ENCODE measurements at places on chromosomes 2 and 18.

DNA sequence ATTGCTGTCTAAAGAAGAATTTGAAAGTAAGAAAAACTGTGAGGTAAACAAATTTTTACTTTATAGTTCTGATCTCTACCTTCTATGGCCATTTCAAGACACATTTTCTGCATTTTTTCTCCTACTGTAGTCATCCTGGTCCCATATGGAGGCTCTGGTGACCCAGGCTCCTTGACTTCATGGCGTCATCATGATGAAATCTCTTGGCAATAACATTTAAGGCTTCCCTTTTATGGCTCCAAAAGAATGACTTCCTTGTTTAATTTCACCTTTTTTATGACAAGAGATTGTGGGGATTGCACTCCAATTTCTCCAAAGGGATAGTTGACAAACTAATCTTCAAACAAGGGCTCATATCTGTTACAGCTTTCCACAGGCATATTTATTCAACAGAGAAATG, 143.0 kb upstream of the SCN7A start:
- DNase-seq: no peak

GRCh38 chr2:122858075-122858702, 1102.7 kb downstream of the TSN start:
- DNase-seq: no peak

- DNase-seq: peak; percentile 78
These were observed at the start of gene FKBP1B for GRCh38 chr2:24049485-24050021. Gene FKBP1B, plus strand, starts transcription at chr2:24049741. Its CDS starts 109 bp downstream, at chr2:24049850.

DNA sequence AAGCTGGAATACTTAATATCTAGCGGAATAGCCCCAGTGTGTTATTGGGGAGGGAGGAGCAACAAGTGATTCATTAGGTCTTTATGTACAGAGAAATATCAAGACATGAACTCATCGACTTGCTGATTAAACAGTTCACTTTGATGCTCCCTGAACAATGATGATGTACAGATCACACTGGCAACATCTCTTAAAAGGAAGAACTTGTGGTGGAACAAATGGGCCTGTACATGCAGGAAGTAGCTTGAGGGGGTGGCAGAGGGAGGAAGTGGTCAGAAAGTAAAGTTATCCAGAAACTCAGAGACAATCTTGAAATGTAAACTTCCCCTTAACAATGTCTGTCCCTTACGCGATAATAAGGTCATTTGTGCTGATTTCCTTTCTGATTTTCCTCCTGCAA, 90.5 kb downstream of the NXPH2 start:
- DNase-seq: no peak
